Ecto neural progenitor cell (in vitro differentiated cells): ENCODE measurements at places on chromosomes 11 and 22.

- DNase-seq: no peak
Observed at GRCh38 chr11:33616552-33616951, 84.1 kb downstream of the C11orf91 start.

GRCh38 chr22:27581688-27582087 lies 219.9 kb downstream of the MN1 start:
- no peak for DNase-seq

- no peak for DNase-seq
Observed at GRCh38 chr22:46780453-46780852, 18.0 kb downstream of the TBC1D22A start.

DNA sequence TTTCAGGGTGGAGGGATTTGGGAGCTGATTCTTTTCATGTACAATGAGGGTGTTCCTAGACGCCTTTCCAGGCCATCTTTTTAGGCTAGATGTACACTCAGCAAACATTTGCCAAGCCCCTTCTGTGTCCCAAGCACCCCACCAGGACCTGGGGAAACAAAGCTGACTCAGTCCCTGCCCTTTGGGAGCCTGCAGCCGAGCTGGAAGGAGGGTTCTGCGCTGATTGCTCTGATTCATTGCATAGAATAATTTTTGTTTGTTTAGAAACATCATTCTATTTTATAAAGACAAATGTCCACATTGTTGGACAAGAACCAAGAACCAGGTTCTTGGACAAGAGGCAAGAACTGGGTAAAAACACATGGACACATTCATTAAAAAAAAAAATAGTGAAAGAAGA lies 16.7 kb downstream of the TP53AIP1 start:
- DNase-seq: no peak

GRCh38 chr11:9972989-9973388 lies 309.1 kb downstream of the SWAP70 start:
- no peak for DNase-seq
